ENCODE measurements at places on chromosomes 6 and 20.

DNA sequence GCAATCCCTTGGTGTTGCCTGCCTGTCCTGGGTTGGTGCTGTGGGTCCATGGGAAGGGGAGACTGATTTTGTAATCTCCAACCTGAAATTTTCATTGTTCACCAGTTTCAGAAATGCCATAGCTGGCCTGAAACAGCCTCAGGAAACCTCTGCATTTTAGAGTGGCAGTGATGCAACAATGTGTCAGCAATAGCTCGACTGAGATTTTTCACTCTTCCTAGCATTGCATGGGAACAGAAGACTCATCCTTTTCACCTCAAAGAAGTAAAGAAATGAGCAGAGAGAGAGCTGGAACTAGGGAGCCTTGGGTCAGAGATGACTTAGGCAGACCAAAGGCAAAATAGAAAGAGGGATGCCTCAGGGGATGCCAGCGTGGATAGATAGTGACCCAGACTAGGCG lies 23.7 kb upstream of the TMEM14A start:
- DNase-seq: no peak

DNA sequence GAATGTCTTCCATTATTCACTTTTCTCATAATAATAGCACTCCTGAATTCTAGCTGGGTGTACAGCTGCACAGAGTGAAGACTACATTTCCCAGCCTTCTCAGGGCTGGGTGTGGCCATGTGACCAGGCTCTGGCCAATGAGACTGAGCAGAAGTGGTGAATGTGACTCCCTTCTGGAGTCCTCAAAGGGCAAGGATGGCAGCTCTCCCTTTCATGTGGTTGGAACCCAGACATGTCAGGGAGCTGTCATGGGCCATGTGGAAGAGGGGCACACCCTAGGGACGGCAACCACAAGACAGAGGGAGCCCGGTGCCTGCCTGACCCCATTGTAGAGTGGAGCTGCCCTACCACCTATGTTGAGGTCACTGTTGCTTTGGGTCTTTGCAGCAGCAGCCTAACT lies 312.8 kb upstream of the SULF2 start:
- DNase-seq: no peak

GRCh38 chr20:63706852-63707557 lies 771 bp downstream of the ARFRP1 start:
- DNase-seq: no peak

DNA sequence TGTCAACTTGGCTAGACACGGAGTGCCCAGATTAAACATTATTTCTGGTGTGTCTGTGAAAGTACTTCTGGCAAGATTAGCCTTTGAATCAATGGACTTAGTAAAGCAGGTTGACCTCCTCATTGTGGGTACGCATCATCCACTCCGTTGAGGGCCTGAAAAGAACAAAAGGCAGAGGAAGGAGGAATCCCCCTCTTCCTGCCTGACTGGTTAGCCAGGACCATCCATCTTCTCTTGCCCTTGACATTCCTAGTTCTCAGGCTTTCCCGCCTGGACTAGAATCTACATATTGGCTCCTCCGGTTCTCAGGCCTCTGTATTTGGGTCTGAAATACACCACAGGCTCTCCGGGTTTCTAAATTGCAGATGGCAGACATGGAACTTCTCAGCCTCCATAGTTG lies 74.0 kb upstream of the POPDC3 start:
- DNase-seq: no peak

DNA sequence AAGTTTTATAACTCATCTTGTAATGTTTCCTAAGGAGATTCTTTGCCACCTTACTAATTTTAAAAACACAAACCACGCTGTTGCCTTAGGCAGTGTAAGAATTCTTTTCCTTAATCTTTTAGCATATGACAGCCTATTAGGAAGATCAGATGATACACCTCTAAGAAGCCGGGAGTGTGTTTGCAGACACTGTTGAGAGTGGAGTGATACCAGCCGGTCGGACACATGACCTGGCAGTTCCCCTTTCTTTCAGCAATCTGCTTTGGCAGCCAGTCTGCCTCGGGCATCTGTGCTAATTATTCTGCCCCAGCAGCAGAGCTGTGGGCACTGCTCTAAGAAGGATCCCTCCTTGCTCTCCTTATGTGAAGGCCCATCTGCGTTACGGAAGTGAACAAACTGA lies 50.9 kb downstream of the PLCB4 start:
- DNase-seq: no peak

GRCh38 chr6:2973676-2974075 lies 2.3 kb upstream of the SERPINB6 start:
- DNase-seq: no peak

- peak; percentile 16 for DNase-seq
Measured at GRCh38 chr6:119147101-119148053, 68.9 kb upstream of the FAM184A start.

- no peak for DNase-seq
Measured at GRCh38 chr6:154447954-154448353, 62.5 kb downstream of the CNKSR3 start.

DNA sequence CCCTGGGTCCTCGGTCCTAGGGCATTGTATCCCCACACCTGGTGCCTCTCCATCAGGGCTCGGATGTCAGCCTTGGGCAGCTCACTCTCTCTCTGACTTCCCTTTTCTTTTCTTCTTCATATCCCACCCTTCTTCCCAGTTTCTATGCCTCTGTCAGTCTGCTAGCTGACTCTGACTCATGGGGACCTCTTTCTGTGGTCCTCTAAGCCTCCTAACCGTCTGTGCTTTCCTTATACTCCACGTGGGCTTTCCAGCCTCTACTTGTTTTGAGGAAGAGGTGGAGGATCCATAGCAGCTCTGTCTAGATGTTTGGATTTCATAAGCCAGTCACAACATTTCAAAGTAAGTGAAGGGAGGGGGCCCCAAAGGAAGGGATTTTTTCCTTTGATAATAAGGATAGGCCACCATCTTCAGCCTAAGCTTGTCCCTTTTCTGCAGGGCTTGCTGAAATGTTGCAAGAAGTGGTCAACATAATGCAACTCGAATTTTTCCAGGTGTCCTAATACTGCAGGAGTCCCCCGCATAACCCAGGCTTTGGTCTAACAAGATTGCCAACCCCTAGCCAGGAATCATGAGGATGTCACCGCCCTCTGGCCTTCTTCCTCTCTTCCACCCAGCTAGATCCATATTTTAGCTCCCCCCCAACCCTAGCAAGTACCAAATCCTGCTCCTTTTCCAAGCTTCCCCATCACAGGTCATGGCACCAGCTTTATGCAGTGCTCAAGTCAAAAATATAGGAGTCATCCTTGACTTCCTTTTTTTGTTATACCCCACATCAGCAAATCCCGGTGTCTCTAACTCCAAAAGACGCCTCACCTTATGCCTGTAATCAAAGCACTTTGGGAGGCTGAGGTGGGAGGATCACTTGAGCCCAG lies 8.7 kb upstream of the PLTP start:
- DNase-seq: no peak

DNA sequence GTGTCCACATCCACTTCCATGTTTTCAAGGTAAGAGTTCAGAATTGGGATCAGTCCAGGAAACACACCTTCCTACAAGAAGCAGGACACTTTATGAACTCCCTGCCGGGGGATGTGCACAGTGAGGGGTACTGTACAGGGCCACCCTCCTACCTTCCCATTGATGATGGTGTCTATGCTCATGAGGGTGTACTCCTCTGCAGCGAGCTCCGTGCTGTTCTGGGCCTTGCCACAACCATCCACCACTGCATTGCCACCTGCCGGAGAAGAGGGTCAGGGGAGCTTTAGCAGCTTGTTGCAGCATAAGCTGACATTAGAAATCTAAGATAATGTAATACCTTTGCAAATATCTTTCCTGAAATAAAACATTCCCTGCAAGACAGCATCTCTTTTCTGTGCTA lies 44.8 kb downstream of the GCLC start:
- no peak for DNase-seq

GRCh38 chr20:62252342-62252966 lies 14.1 kb downstream of the OSBPL2 start:
- no peak for DNase-seq

DNA sequence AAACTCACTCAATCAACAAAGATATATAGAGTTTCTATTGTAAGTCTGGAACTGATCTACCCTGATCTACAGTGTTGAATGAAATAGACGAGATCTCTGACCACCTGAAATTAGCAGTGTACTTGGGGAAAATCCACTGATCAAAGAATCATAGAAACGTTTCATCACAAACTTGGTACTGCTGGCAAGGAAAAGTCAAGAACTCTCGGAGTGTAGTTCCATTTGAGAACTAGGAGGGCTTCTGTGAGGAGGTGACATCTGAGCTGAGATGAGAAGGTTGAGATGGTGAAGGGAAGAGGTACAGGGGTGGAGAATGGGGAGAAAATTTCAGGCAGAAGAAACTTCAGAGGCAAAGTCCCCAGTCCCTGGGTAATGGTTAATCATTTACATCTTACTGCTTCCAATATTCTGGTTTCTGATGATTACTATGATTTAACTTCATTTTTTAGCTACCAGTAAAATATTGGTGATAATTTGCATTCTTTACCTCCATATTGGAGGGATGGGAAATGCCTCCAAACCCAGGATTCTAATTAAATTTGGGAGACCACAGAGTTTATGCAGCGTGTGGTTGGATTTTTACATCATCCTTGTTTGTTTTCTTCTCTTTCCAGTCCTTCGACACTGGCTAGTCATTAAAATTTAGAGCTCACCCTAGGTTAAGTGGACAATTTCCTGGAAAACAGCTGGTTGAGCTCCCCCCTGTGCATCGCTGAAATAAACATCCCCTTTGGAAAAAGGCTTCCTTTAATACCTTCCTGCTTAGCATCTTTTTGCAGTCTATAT lies 191.9 kb downstream of the BCAS1 start:
- no peak for DNase-seq

GRCh38 chr20:18728870-18729224 lies 84.7 kb upstream of the SCP2D1 start:
- no peak for DNase-seq

GRCh38 chr6:24721461-24722215 lies 2.7 kb upstream of the C6orf62 start:
- no peak for DNase-seq

DNA sequence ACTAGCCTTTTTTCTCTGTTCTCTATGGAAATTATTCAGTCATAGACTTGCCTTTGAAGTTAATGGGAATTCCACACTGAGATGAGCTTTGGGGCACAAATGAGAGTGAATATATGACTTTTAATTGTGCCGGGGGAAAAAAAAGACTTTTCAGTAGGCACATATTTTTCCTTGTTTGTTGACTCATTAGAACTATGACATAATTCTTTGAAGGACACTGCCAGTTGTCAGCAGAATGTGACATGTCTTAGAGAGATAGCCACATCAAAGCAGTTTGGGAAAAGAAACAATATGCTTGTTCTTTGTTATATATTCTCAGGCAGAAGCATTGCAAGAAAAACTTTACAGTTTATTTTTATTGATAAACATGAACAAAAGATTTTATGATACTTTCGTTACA lies 138.3 kb downstream of the COL9A1 start:
- DNase-seq: no peak

GRCh38 chr20:58706975-58707681 lies 14.5 kb downstream of the NPEPL1 start:
- no peak for DNase-seq

DNA sequence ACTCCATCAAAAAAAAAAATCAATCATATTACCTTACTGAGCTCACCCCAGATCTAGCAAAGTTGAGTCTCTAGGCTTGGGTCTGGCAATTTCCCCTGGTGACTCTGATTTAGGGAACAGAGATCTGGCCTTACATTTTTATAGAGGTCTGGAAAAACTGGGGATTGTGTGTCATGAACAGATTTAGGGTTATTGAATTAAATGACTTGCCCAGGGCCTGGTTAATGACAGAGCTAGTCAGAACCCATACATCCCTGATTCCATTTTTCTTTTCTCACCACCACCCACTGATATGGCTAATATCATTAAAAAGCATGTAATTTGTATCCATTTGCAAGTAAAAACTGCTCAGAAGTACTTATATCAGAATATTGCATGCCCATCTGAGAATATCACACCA lies 163.4 kb upstream of the OGFRL1 start:
- no peak for DNase-seq

GRCh38 chr6:154404791-154405400 lies 48.3 kb upstream of the IPCEF1 start:
- no peak for DNase-seq

DNA sequence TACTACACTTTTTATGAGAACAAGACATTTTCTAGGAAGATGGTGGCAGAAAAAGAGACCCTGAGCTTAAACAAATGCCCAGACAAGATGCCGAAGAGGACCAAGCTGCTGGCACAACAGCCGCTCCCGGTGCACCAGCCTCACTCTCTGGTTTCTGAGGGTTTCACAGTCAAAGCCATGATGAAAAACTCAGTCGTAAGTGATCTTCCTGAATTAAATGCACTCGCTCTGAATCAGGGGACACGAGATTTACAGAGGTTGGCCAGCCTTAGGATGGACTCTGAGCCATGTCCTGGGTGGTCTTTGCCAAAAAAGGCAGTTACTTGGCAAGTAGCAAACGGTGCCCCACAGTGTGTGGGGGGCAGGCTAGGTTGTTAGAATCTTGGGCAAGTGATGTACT lies 423 bp downstream of the PACRG start:
- no peak for DNase-seq

- no peak for DNase-seq
Measured at GRCh38 chr20:35101620-35102019, 9.0 kb upstream of the TRPC4AP start.

GRCh38 chr6:89787660-89788328 lies 31.8 kb downstream of the MDN1 start:
- no peak for DNase-seq

GRCh38 chr6:138234363-138234762 lies 16.1 kb upstream of the PBOV1 start:
- DNase-seq: no peak

DNA sequence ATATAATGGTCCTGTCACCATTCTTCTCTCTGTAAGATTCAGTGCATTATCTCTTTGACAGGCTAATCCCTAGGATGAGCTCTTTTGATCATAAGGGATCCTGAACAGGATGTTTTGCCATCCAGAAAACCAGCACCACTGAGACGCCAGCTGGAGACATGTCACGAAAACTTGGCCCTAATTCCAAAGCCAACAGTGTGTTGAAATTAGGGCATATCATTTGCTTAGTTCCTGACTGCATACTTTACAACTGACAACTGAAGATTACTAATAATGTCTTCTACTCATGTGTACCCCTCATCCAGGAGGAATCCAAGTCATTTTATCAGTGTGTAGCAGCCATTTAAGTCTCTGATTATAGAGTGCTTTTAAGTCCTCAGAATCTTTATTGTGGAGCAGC lies 243.6 kb downstream of the KCNQ5 start:
- no peak for DNase-seq

DNA sequence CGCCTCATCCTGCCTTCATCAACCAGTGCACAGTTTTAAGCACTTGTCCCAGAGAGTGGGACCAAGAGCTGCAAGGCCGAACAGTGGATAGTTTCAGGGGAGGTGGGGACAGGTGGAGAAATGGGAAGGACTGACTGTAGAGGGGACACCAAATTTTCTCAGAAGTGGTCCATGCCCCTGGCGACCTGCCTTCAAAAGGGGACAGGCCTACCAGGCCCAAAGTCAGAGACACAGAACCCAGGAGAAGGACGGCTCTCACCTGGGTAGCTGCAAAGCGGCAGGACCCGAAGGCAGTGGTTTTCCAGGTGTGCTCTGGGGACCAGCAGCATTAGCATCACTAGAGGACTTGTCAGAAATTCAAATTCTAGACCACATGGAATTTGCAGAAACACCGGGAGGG lies 5.8 kb downstream of the TFEB start:
- no peak for DNase-seq
